ENCODE measurements at places on chromosomes 3 and 15. TPM values are rescaled to one million over a fixed set of nuclear protein-coding genes. Genes with fewer than 3 reads are reported as not detected.

DNA sequence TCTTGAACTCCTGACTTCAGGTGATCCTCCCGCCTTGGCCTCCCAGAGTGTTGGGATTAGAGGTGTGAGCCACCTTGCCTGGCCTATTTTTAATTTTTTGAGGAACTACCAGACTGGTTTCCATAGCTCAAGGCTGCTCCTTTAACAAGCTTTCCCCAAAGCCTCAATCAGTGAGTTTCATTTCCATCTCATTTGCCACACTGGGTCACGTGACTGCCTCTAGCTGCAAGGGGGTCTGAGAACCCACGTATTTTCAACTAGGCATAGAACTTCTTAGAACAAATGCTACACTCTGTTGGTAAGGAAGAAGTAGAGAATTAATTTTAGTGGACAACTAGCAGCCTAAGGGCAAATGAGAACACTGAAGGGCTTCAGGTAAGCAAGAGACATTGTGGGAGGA, 3.1 kb upstream of the CD276 start:
- no peak overlapping the region for H3K4me3 ChIP-seq
- H3K4me1 ChIP-seq: peaks cover 11% of the 10 kb centered on the region
- no peaks in the 10 kb centered on the region for H3K27me3 ChIP-seq

DNA sequence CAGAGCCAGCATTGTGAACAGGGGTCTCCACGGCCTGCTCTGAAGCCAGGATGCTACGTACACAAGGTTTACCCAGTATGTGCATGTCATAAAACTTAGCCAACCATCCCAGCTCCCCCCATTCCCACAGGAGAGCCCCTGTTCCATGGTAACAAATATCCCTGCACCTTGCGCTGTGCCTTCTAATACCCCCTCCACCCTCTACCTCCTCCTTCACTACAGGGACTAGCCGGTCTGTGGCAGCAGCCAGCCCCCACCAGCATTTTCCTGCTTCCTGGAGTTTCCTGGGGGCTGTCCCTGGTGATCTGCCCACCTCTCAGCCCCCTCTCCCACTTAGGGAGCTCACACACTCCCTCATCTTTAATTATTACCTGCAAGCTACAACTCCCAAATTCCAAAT, 20.4 kb downstream of the ACSBG1 start:
- no peak overlapping the region for H3K27ac ChIP-seq
- no peak overlapping the region for H3K4me3 ChIP-seq

- DNase-seq: no peak
- peaks cover 6% of the 10 kb centered on the region for H3K4me1 ChIP-seq
- no peaks in the 10 kb centered on the region for H3K36me3 ChIP-seq
These were observed 42.1 kb upstream of the FGF7 start for GRCh38 chr15:49380912-49381311.

GRCh38 chr3:157752956-157753786, 250.0 kb upstream of the VEPH1 start:
- no peak overlapping the region for H3K27ac ChIP-seq
- no peak overlapping the region for H3K4me3 ChIP-seq
- H3K27me3 ChIP-seq: no peaks in the 10 kb centered on the region
- H3K4me1 ChIP-seq: no peaks in the 10 kb centered on the region

DNA sequence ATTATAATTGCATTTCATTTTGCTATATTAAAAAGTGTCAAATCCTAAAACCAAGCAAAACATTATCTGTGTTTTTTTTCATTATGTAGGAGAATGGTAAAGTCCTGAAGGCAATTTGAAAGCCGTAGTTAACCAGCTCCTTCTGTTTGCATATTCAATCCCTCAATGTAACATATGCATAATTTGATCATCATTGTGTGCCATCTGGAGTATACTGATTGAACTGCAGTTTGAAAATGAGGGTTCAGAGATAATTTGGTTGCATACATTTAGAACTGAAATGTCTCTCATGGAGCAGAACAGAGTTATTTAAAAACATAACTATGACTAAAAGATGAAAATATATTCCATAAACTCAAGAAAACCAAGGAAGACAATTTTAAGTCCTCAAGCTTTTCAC, 518.6 kb downstream of the GBE1 start:
- H3K4me1 ChIP-seq: no peaks in the 10 kb centered on the region
- no peak overlapping the region for H3K4me3 ChIP-seq
- no peaks in the 10 kb centered on the region for H3K36me3 ChIP-seq
- peak; percentile 24 for DNase-seq
- H3K27me3 ChIP-seq: no peaks in the 10 kb centered on the region

GRCh38 chr15:40282147-40282868, 556 bp downstream of the ANKRD63 start:
- H3K4me1 ChIP-seq: peaks cover 2% of the 10 kb centered on the region
- H3K4me3 ChIP-seq: peak overlapping the region; percentile 15
- no peak overlapping the region for H3K27ac ChIP-seq
- H3K36me3 ChIP-seq: no peaks in the 10 kb centered on the region
- DNase-seq: peak; percentile 24

DNA sequence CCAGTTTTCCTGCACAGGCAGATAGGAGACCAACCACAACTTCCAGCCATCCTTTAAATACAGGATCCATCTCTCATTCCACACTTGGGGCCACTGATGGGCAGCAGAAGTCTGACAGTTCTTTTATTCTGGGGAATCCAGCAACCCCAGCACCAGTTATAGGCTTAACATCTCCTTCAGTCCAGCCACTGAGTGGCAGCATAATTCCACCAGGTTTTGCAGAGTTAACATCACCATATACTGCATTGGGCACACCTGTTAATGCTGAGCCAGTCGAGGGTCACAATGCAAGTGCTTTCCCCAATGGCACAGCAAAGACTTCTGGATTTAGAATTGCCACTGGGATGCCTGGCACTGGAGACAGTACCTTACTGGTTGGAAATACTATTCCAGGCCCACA, 2.9 kb downstream of the NPAP1 start:
- DNase-seq: no peak
- H3K27me3 ChIP-seq: no peaks in the 10 kb centered on the region
- no peaks in the 10 kb centered on the region for H3K4me1 ChIP-seq
- no peak overlapping the region for H3K4me3 ChIP-seq
- no peaks in the 10 kb centered on the region for H3K36me3 ChIP-seq

DNA sequence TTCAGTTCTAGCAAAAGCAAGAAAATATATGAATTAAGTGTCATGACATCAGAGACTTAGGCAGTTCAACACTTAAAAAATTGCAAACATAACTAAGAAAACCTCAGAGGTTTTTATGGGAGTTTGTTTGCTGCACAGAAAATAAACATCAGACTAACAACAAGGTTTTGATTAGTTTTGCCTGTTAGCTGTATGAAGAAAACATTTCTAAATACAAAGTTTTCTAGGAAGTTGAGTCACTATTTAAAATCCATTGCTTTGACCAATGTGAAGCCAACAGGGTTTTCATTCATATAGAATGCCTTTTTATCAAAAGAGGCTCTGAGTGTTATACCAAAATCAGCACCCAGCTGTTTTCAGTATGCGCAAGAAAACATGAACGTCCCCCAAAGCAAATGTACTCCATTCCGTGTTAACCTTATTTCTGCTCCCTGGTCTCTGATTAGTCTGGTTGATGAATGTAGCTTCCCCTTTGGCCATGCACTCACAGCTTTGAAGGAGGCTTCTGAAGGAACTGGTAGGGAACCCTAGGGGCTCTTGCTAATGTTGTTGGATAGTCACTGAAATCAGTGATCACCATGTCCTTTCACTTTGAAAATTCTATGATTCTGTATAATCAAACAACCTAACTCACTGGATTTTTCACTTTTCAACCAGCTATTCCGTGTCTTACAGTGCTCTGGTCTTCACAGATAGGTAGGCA, 89.6 kb upstream of the TSEN2 start:
- peaks cover 6% of the 10 kb centered on the region for H3K4me1 ChIP-seq
- H3K27ac ChIP-seq: no peak overlapping the region
- DNase-seq: peak; percentile 41
- H3K4me3 ChIP-seq: no peak overlapping the region

GRCh38 chr3:25899352-25900101, 109.6 kb downstream of the OXSM start:
- no peaks in the 10 kb centered on the region for H3K4me1 ChIP-seq
- DNase-seq: no peak
- no peaks in the 10 kb centered on the region for H3K36me3 ChIP-seq
- no peak overlapping the region for H3K27ac ChIP-seq
- no peak overlapping the region for H3K4me3 ChIP-seq

GRCh38 chr15:38475361-38475760, 21.4 kb downstream of the FAM98B start:
- no peak overlapping the region for H3K4me3 ChIP-seq
- H3K27ac ChIP-seq: no peak overlapping the region
- H3K4me1 ChIP-seq: no peaks in the 10 kb centered on the region
- DNase-seq: no peak
- no peaks in the 10 kb centered on the region for H3K27me3 ChIP-seq

DNA sequence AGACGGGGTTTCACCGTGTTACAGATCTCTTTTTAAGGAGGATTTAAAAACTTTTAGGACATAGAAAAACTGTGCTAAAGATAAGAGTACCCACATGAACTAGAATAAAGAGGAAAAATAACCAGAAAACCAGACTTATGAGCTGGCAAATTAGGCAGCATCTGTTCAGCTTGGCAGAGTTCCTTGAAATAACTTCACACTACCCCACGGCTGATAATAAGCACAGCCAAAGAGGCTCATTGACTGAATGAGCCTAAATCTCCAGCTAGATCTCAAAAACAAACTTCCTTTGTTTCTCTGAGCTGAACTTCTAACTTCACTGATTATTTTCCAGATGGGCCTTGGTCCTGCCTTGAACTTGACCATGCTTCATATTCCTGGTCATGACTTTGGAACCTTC, 26.7 kb upstream of the PIK3R4 start:
- H3K27me3 ChIP-seq: no peaks in the 10 kb centered on the region
- H3K36me3 ChIP-seq: no peaks in the 10 kb centered on the region
- DNase-seq: no peak
- H3K4me3 ChIP-seq: no peak overlapping the region
- no peaks in the 10 kb centered on the region for H3K4me1 ChIP-seq
- H3K27ac ChIP-seq: no peak overlapping the region

Gene RPL4
- 1,689 TPM for total RNA-seq

Gene PPP1R14D
- total RNA-seq: not detected

Gene TLNRD1
- total RNA-seq: 4.6 TPM

Gene FANCD2OS
- total RNA-seq: not detected

Gene CCDC54
- total RNA-seq: not detected

Gene ATP8B4
- total RNA-seq: 19.5 TPM
